ENCODE measurements at places on chromosomes 1 and 21.

- DNase-seq: no peak
Measured at GRCh38 chr1:7702365-7702764, 68.7 kb upstream of the VAMP3 start.

GRCh38 chr1:155598842-155599331, 11.1 kb upstream of the MSTO1 start:
- no peak for DNase-seq

- no peak for DNase-seq
Measured at GRCh38 chr1:228463559-228464455, 23.4 kb upstream of the RNF187 start.

- DNase-seq: no peak
Measured at GRCh38 chr1:10429868-10430215, 391 bp upstream of the CENPS start.

- no peak for DNase-seq
Measured at GRCh38 chr1:21622466-21623315, 46.5 kb downstream of the RAP1GAP start.

GRCh38 chr1:84859866-84860265, 33.1 kb downstream of the LPAR3 start:
- DNase-seq: no peak

DNA sequence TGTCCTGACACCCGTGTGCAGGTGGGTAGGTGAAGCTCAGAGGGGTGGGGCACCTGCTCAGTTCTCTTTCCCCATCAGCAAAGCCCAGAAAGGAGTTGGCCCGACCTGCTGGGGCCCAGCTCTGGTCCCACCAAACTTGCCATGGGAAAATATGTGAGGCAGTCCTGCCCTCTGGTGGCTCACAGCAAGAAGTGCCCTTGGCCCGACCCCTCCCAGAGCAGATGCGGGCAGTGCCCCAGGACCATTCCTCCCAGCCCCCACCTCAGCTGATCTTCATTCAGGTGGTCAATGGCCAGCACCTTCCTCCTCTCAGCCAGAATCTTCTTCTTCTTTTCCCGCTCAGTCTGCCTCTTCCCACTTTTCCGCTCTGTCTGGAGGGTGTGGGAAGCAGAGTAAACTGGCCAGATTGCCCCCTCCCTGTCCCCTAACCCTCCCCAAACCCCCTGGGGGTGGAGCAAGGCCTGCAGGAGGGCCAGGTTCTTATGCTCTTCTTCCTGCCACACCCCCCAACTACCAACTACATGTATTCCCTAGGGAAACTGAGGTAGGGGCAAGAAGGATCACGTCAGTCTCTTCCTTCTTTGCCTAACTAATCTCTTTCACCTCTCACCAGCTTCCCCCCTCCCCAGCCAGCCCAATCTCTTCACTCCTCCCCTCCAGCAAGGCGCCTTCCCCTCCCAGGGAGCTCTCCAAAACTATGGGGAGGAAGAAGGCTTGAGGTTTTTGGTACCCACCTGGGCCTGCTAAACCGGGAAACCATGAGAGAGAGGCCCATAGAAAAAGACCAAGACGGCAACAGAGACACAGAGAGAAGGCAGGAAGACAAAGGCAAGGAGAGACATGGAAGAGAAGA, 15.6 kb downstream of the TNNT2 start:
- no peak for DNase-seq

DNA sequence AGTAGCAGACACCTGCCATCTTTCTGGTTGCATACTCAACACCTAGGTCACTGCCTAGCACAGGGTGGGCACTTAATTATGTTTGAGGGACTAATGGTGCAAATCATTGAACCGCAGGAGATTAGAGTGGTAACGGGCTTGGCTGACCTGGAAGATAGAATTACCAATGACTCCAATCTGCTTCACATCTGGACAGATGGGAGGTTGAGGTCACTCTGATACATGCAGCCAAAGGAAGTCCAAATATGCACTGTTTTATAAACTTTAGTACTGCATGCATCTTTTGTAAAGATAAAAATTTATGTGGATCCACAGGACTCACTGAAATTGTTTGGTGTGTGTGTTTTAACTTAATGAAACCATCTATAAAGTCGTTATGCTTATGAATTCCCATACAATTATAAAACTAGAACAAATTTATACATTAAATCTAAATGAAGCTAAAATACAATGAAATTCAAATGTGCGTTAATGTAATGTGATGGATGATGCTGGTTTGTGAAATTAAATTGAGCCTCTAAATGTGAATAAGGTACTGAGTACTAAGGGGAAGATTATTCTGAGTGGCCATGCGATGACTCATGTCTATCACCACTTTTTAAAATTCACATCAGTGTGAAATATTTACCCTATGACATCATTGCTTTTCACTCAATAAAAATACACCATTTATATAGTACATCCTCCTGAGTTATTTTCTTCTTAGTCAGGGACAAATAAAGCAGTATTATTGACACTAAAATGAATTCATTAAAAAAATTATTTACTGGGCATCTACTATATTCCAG, 224.7 kb upstream of the FAM78B start:
- no peak for DNase-seq

DNA sequence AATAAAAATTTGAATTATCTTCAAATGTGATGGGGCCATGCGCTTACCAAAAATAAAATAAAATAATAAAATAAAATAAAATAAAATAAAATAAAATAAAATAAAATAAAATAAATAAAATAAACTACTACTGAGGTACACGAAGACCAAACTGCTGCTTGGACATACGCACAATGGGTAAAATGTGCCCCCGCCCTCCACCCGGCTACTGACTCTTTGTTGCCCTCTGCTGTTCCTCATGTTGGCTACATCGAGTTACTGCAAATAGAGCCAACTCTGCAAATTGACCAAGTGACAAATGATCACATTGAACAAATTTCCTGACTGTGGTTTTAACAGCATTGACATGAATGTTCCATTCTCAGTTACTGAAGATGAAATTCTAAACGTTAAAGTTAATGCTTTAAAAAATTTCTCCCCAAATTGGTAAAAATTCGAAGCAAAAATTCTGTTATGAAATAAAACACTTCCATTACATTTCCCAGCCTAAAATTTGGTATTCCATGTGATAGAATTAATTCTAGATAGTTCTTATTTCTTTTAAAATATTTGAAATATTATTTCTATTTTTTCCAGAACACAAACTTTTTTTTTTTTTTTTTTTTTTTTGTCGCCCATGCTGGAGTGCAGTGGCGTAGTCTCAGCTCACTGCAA, 18.8 kb upstream of the MAP1LC3C start:
- no peak for DNase-seq

DNA sequence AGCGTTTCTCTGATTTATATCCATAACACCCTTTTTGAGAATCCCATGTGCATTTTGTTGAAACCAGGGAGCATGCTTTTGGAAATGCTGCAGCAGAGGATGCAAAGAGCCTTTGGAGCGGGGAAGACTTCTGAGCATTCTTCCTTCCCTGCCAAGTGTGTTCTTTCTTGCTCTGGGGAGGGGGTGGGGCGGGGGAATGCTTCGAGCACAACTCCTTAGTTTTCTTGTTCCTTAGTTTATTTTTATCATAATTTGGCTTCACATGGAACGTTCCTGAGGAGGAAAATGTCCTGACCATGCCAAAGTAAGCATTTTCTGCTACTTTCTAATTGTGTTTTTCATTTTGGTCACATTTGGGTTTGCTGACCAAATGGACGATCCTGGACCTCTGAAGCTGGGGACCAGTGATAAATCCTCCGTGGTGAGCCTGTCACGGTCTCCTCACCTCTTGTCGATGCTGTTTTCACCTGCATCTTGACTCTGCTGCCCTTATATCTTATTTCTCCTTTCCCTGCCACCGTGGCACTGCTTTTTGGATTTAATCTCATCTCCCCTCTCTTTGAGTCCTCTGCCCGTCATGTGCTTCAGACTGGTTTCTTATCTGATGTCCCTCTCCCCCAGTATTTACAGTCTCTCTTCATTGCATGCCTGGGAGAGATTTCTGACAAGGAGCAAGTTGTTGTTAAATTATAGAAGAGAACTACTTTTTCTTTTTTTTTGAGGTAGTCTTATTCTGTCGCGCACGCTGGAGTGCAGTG, 2.4 kb downstream of the CTPS1 start:
- no peak for DNase-seq

DNA sequence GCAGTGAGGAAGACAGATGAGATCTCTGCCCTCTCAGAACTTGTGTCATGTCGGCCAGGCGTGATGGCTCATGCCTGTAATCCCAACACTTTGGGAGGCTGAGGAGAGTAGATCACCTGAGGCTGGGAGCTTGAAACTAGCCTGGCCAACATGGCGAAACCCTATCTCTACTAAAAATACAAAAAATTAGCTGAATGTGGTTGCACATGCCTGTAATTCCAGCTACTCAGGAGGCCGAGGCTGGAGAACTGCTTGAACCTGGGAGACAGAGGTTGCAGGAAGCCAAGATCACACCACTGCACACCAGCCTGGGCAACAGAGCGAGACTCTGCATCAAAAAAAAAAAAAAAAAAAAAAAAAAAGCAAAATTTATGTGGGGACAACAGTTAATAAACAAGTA, 40.9 kb upstream of the RALGPS2 start:
- no peak for DNase-seq

DNA sequence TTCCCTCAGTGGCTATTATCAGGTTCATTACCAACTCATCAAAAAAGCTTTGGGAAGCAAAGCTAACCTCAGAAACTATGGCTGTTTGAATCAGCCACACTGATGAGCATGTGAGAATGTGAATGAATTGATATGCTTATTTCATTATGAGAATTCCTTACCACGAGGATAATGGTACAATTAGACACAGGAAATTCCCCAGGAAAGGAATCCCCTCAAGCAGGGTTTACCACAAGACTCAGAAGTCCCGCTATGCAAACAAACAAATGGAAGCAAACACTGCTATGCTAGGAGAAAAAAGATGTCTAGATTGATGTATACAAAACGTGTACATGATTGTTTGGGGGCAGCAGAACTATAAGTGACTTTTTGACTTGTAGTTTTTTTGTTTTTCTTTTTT, 205.0 kb downstream of the HMCN1 start:
- DNase-seq: no peak

DNA sequence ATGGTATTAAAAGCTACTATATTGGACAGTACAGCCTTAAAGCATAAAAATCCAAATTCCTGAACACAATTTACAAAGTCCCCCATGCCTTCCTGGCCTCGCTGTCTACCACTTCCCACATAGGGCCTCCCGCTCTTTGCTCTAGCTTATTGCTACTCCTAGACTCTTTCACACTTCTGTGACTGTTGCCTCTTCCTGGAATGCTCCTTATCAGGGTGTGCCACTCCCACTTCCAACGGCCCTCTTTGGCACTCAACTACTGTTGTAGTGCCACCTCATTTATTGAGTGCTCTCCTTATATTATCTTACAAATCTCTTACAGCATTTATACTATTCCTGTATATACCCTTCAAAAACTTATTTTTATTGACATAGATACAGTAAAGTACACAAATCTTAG, 4.8 kb downstream of the SARS1 start:
- no peak for DNase-seq

DNA sequence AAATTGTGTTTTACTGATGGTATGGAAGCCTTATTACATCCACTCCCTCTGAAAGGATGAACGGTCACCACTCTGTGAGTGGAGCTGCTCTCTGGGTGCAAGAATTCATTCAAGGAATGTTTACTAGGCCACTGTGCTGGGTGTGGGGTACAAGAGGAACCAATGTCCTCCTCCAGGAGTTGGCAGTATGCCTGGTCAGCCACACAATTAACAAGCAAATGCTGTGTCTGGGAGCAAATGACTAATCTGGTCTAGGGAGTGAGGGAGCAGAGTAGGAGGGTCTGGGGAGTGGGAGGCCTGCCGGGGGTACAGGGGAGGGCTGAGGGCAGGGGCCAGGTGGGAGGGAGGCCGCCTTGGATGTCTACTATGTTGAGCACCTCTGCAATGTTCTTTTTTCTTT, 27.2 kb upstream of the TDRD10 start:
- peak; percentile 60 for DNase-seq

DNA sequence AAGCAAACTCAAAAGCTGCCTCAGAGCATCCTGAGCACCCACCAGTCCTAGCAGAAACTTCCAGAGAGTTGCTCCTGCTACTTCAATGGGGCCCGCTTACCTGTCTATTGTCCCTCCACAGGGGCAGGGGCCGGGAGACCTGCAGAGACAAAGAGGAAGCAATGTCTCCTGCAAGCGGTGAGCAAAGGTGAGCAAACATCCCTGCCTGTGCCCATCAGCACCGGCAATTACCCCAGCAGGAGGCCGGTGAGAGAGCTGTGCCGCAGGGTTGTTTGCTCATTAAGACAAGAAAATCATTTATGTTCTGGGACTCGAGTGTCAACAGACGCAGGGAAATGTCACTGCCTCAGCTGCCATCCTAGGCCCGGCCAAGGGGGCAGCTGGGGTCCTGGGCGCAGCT, 53.8 kb upstream of the TARDBP start:
- DNase-seq: no peak

DNA sequence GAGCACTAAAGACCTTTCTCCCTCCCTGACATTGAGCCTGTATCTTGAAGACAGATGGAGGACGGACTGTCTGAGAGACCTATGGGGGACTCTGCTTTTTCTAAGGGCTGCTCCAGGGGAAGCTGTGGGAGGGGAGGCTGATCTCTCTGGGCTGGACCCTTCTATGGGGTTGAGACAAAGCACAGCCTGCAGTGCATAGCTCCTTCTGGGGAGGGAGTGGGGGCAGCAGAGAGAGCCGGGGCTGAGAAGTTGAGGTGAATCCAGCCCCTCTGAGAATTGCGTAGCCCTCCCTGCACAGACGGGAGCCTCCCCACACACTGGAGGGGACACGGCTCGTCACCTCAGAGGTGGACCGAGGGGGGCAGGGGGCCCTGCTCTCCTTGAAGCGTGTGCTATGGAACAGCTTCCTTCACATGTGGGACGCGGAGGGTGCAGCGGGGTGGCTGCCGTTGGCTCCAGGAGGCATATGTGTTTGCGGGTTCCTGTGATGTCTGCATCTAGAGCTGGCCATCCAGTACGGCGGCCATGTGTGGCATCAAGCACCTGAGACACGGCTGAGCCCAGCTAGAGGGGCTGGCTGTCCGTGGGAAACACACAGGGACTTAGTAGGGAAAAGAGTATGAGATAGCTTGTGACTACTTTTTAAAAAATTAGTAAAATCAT, 299.1 kb downstream of the CAMTA1 start:
- DNase-seq: no peak

GRCh38 chr1:106456832-106457231, 599.6 kb upstream of the PRMT6 start:
- DNase-seq: no peak

DNA sequence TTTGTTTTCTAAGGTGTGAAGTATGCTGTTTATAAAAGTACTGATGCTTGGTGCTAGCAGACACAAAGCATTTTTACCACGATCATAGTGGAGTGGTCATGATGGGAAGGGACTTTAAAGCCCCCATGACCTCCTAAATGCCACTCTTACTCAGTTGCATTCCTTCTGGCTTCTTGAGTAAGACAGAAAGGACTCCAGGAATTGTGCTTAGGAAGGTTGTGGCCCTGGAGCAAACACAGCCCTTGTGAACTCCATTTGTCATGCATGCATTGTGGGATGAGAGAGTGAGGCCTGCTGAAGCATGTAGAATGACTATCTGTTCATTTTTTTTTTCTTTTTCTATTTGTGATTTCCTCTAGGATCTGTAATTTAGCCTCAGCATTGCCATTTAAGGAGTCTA, 34.2 kb downstream of the AK5 start:
- DNase-seq: peak; percentile 16

All from epithelial cell of prostate (primary cell).